ENCODE measurements at places on chromosomes 16 and 17.

DNA sequence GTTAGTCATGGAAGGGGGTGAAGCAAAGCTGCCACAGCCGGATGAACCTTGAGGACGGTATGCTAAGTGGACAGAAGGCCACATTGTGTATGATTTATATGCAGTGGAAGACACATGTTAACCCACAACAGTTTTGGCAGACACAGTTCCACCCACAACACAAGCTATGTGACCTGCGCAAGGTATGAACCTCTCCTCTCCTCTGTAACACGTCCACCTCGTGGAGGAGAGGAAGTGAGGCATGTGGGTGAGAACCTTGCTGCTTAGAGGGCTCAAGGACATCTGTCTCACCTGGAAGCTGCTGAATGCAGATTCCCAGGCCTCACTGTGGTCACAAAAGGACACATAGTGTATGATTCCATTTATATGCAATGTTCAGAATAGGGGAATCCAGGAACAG, 136.1 kb upstream of the PLCG2 start:
- DNase-seq = no peak
- H3K36me3 ChIP-seq = peaks cover 6% of the 10 kb centered on the region
- H3K4me3 ChIP-seq = no peak overlapping the region
- H3K4me1 ChIP-seq = peaks cover 42% of the 10 kb centered on the region

DNA sequence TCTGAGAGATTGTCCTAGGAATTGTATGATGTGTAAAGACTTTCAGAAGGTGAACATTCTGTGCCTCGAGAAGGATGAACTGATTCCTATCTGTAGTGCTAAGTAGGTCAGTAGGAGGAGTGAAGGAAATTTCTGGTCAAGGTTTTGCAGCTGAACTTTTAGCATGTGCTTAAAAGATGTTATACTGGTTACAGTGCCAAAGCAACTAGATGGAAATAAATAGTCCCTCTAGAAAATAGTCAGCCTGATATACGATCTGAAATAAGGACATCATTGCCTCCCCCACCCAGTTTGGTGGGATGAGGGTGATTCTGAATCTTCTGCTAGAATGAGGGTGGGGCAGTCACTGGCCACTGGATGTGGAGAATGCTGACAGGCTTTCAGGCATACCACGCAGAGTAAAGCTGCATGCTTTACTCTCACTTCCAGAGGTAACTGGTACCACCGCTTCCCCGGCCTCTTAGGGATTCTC, 57.2 kb upstream of the VPS4A start:
- peak overlapping the region; percentile 70 for H3K27ac ChIP-seq
- H3K36me3 ChIP-seq = peaks cover 2% of the 10 kb centered on the region
- H3K4me1 ChIP-seq = peaks cover 11% of the 10 kb centered on the region
- DNase-seq = no peak
- peak overlapping the region; percentile 21 for H3K4me3 ChIP-seq
- no peaks in the 10 kb centered on the region for H3K27me3 ChIP-seq

GRCh38 chr17:79410681-79411080, 200.2 kb downstream of the RBFOX3 start:
- peaks cover 24% of the 10 kb centered on the region for H3K27me3 ChIP-seq
- H3K4me3 ChIP-seq = no peak overlapping the region
- no peaks in the 10 kb centered on the region for H3K4me1 ChIP-seq

DNA sequence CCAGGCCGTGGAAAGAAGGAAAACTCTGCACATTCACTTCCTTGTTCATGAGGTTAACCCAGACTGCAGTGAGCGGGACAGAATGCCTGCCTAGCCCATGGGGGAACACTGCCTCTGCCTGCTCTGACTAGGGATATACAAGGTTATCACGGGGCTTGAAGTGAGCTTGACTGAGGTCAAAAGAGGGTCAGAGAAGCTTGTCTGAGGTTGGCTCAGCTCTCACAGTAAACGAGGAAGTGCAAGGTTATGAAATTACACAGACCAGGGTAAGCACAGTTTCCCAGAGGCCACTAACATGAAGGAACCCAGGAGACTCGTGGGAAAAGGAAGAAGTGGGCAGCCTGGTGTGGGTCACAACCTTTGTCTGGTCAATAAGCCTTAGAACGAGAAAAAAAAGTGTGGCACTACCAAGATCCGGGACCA, 28.7 kb downstream of the HIC1 start:
- H3K27me3 ChIP-seq = no peaks in the 10 kb centered on the region
- peaks cover 21% of the 10 kb centered on the region for H3K36me3 ChIP-seq

DNA sequence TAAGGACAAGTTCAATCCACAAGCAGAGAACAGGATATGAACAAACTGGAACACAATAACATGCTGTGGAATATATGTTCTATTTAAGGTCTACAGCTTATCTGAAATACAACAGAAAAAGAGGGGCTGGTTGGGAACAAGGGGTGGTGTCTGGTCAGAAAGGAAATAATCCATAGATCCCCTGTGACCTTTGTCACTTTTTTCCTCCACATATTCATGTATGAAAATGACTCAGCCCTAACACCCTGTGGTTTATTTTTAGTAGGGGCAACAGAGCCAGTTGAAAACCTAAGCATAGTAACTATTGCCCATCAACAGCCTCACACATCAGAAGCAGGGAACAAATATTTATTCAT, 12.3 kb upstream of the SPAG9 start:
- H3K4me1 ChIP-seq = no peaks in the 10 kb centered on the region
- no peaks in the 10 kb centered on the region for H3K36me3 ChIP-seq
- H3K27ac ChIP-seq = no peak overlapping the region
- no peak for DNase-seq
- H3K4me3 ChIP-seq = no peak overlapping the region
